Sigmoid colon (tissue), 7 donors: ENCODE measurements at places on chromosomes 2 and 18. TPM values are rescaled to one million over a fixed set of nuclear protein-coding genes. Genes with fewer than 3 reads are reported as not detected.

DNA sequence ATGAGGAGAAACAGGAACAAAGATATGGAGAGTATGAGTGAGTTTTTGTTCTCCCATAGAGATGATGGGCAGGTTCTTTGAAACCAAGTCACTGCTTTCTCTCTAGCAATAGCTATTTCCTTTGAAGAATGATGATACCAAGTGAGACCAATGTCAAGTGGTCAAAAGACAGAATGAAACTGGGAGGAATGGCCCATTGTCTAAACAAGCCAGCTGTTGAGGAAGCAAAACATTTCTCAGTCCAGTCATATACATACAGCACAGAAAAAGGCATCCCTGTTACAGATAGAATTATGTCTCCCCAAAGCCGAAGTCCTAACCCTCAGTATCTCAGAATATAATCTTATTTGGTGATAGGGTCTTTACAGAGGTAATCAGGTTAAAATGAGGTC, 66.1 kb upstream of the EPC2 start:
- no peak for DNase-seq
- H3K4me1 ChIP-seq, result no peaks in the 10 kb centered on the region
- no peaks in the 10 kb centered on the region for H3K27me3 ChIP-seq
- no peak overlapping the region for H3K4me3 ChIP-seq
- no peaks in the 10 kb centered on the region for H3K36me3 ChIP-seq
- H3K27ac ChIP-seq, result no peak overlapping the region

The LYPD6B gene
- 0.66 TPM for total RNA-seq

The FNDC4 gene
- total RNA-seq, result 6.8 TPM

DNA sequence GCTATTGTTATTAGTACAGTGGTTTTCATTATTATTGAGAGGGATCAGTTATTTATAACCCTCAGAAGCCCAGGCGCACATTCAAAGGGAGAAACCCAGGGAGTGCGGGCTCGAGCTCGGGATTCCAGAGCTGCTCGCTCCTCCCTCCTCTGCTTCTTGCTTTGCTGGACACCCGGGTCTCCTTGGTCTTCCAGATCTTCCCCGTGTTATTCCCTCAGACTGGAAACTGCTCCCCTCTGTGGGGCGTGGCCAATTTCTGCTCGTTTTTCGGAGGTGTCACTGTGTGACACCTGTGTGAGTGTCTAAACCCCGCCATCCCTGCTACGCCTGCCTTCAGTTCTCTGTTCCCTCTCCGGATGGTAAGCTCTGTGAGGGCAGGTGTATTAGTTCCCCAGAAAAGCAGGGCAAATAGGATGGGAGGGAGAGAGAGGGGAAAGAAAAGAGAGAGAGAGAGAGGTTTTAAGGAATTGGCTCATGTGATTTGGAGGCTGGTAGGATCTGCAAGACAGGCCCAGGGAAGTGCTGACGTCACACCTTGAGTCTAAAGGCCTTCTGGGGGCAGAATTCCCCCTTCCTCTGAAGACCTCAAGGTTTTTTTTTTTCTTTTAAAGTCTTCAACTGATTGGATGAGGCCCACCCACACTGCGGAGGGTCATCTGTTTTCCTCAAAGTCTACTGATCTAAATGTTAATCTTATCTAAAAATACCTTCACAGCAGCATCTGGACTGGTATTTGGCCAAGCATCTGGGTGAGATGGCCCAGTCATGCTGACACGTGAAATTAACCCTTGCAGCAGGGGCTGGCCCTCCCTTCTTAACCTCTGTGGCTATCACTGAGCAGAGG, 457.3 kb upstream of the ID2 start:
- no peak overlapping the region for H3K27ac ChIP-seq
- H3K4me3 ChIP-seq, result no peak overlapping the region
- peaks cover 9% of the 10 kb centered on the region for H3K4me1 ChIP-seq
- no peak for DNase-seq
- no peaks in the 10 kb centered on the region for H3K27me3 ChIP-seq

DNA sequence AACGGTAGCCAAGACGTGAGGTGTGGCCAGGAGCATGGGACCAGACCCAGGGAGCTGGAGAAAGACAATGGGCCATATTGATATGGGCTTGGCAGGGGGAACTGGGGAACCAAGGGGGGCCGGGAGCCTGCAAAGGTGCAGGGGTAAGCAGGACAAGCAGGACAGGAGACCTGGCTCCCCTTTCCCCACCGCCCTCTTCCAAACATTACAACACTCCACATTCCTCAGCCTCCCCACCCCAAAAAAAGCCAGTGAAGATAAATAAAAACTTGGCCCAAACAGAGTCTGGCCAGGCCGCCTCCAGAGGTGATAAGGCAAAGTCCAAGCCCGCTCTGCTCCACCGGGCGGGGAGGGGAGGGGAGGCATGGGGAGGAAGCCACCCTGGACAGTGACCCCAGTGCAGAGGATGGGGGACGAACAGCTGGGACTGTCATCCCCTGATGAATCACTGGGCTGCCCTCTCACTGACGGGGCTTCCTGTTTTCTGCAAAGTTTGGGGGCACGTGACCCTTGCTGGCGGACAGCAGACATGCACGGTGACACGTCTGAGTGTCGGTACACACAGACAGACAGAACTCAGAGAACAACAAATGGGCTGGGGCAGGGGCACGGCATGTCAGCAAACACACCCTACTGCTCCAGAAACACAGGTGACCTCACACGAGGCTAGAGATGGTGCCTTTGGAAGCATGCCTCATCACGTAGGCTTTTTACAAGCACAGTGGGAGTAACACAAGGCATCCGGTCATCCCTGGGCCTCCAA, 100.2 kb downstream of the TNS1 start:
- no peak overlapping the region for H3K4me3 ChIP-seq
- peaks cover 100% of the 10 kb centered on the region for H3K4me1 ChIP-seq
- H3K36me3 ChIP-seq, result peaks cover 25% of the 10 kb centered on the region
- H3K27me3 ChIP-seq, result no peaks in the 10 kb centered on the region

GRCh38 chr2:240933966-240934700, 28.0 kb downstream of the CROCC2 start:
- DNase-seq, result peak; percentile 47
- H3K4me3 ChIP-seq, result no peak overlapping the region
- no peaks in the 10 kb centered on the region for H3K36me3 ChIP-seq
- no peaks in the 10 kb centered on the region for H3K4me1 ChIP-seq

DNA sequence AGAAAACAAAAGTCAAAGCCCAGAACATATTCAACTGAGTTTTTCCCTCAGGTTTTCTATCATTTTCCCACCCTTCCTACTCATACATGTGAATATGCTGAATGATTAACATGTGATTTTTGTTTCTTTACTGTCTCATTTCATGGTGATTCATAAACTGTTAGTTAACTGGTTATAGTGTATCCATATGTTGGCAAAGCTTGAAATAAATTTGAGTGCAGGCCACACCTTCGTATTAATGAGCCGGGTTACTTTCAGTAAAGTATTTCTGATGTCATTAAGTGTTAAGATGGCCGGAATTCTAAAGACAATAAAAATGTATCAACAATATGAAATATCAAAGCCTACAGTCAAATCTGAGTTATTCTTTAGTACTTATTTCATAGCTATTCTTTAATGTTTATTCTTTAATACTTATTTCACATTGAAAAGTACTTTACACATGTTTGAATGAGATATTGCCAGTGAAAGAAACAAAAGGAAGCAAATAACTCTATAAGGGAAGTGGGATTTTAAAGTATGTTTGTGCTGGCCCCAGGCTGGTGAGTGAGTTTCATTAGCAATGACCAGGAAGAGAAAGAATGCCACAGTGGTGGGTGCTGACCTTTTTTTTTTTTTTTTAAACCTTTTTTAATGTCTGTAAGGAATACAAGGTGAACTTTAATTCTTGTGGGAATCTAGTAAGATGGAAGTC, 178.6 kb downstream of the NEDD4L start:
- no peaks in the 10 kb centered on the region for H3K27me3 ChIP-seq
- H3K27ac ChIP-seq, result peak overlapping the region; percentile 64
- H3K36me3 ChIP-seq, result no peaks in the 10 kb centered on the region
- no peaks in the 10 kb centered on the region for H3K4me1 ChIP-seq

GRCh38 chr2:71173096-71173495, 42.7 kb downstream of the MPHOSPH10 start:
- H3K36me3 ChIP-seq, result no peaks in the 10 kb centered on the region
- H3K4me3 ChIP-seq, result no peak overlapping the region
- no peak for DNase-seq
- H3K27me3 ChIP-seq, result no peaks in the 10 kb centered on the region
- no peaks in the 10 kb centered on the region for H3K4me1 ChIP-seq
- no peak overlapping the region for H3K27ac ChIP-seq

GRCh38 chr2:6793371-6793770, 72.3 kb downstream of the CMPK2 start:
- no peak overlapping the region for H3K4me3 ChIP-seq
- no peaks in the 10 kb centered on the region for H3K36me3 ChIP-seq
- peaks cover 11% of the 10 kb centered on the region for H3K4me1 ChIP-seq
- H3K27me3 ChIP-seq, result no peaks in the 10 kb centered on the region
- H3K27ac ChIP-seq, result peak overlapping the region; percentile 65

GRCh38 chr2:172804423-172804822, 68.8 kb downstream of the RAPGEF4 start:
- no peak for DNase-seq
- H3K4me1 ChIP-seq, result peaks cover 6% of the 10 kb centered on the region
- no peak overlapping the region for H3K27ac ChIP-seq

DNA sequence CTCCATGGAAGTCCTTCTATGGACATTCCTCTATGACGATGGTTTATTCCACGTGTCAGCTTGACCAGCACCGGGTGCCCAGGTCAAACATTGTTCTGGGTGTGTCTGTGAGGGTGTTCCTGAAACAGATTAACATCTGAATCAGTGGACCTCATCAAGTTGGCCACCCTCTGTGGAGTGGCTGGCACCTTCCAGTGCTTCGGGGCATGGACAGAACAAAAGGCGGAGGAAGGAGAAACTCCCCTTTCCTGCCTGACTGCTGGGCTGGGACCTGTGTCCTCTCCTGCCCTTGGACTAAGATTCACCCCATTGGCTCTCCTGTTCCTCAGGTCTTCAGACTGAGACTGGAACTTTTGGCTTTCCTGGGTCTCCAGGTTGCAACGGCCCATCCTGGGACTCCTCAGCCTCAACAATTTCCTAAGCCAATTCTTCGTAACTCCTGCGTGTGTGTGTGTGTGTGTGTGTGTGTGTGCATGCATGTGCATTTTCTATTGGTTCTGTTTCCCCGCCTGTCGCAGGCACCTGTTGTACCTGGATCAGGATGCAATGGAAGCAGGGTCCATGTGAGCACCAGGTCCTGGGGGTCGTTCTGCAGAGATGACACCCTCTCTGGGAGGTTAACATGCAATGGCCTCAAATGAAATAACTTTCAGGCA, 357.2 kb upstream of the SALL3 start:
- H3K4me1 ChIP-seq, result no peaks in the 10 kb centered on the region
- no peak overlapping the region for H3K4me3 ChIP-seq
- no peaks in the 10 kb centered on the region for H3K36me3 ChIP-seq

The DNAJC5G gene
- total RNA-seq, result not detected

DNA sequence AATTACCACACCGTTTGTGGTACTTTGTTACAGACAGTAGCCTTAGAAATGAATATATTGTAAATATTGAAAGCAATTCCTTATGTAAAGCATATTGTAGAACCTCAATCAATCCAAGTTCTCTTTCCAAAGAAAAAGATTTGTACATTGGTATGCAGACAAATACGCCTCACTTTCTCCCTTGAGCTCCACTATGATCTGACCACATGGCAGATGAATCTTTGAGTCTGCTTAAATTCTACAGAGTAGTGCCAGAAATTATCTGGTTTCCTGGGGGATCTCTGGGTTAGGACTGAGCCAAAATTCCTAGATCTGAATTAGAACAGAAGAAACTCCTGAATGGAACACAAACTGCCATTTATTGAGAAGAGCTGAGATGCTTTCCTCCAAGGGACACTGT, 99.0 kb downstream of the CPO start:
- no peaks in the 10 kb centered on the region for H3K36me3 ChIP-seq
- H3K4me1 ChIP-seq, result no peaks in the 10 kb centered on the region
- H3K4me3 ChIP-seq, result no peak overlapping the region
- DNase-seq, result no peak
- H3K27ac ChIP-seq, result no peak overlapping the region
- no peaks in the 10 kb centered on the region for H3K27me3 ChIP-seq

DNA sequence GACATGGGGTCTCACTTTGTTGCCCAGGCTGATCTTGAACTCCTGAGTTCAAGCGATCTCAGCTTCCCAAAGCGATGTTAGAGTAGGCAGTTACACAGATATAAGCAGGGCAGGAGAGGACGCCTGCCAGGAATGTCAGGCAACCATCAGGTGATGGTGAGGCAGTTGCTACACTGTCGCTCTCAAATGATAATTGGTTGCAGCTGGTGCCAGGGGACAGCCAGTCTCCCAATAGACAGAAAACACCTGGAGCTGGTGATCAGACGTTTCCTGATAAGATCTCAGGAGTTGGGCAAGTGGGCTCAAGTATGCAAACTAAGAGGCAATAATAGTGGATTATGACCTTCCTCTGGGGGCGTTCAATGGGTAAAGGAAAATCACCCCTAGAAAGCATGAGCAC, 163.1 kb upstream of the RGPD4 start:
- H3K4me3 ChIP-seq, result no peak overlapping the region
- no peak overlapping the region for H3K27ac ChIP-seq
- no peak for DNase-seq
- no peaks in the 10 kb centered on the region for H3K27me3 ChIP-seq
- H3K36me3 ChIP-seq, result no peaks in the 10 kb centered on the region

GRCh38 chr2:231342061-231342711, 53.3 kb upstream of the B3GNT7 start:
- no peaks in the 10 kb centered on the region for H3K4me1 ChIP-seq
- peak overlapping the region; percentile 19 for H3K27ac ChIP-seq
- no peak overlapping the region for H3K4me3 ChIP-seq
- no peaks in the 10 kb centered on the region for H3K27me3 ChIP-seq

The BCL11A gene
- 17.4 TPM for total RNA-seq

DNA sequence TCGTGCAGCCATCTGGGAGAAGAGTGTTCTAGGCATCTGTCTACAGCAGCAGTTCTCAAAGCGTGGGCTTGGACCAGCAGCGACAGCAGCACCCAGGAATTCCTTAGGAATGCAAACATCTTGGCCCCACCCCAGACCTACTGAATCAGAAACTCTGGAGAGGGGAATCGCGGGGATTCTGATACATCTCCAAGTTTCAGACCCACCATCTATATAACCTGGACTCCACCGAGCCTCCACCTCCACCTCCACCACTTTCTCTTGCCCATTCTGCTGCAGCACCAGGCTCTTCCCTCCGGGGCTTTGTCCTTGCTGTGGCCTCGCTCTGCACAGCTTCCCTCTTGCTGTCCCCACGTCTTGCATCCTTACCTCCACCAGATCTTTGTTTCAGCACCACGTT, 256.4 kb downstream of the BCL2 start:
- no peaks in the 10 kb centered on the region for H3K27me3 ChIP-seq
- no peak overlapping the region for H3K27ac ChIP-seq
- H3K4me1 ChIP-seq, result peaks cover 9% of the 10 kb centered on the region
- DNase-seq, result no peak
- no peak overlapping the region for H3K4me3 ChIP-seq
- H3K36me3 ChIP-seq, result no peaks in the 10 kb centered on the region

GRCh38 chr2:77397763-77398162, 124.4 kb downstream of the LRRTM4 start:
- H3K36me3 ChIP-seq, result no peaks in the 10 kb centered on the region
- H3K27ac ChIP-seq, result no peak overlapping the region
- H3K4me1 ChIP-seq, result no peaks in the 10 kb centered on the region
- no peak overlapping the region for H3K4me3 ChIP-seq

- H3K27me3 ChIP-seq, result no peaks in the 10 kb centered on the region
- DNase-seq, result no peak
- no peaks in the 10 kb centered on the region for H3K36me3 ChIP-seq
- no peak overlapping the region for H3K27ac ChIP-seq
- peaks cover 16% of the 10 kb centered on the region for H3K4me1 ChIP-seq
Measured at GRCh38 chr2:196372276-196372809, 201.0 kb upstream of the STK17B start.

- no peak for DNase-seq
- no peaks in the 10 kb centered on the region for H3K36me3 ChIP-seq
- H3K4me3 ChIP-seq, result no peak overlapping the region
- H3K27ac ChIP-seq, result no peak overlapping the region
- no peaks in the 10 kb centered on the region for H3K27me3 ChIP-seq
- H3K4me1 ChIP-seq, result peaks cover 12% of the 10 kb centered on the region
Measured at GRCh38 chr2:150282357-150282756, 205.1 kb downstream of the RND3 start.
